ENCODE measurements at places on chromosomes 7 and 10. TPM values are rescaled to one million over a fixed set of nuclear protein-coding genes. Genes with fewer than 3 reads are reported as not detected.

HPSE2 gene
- total RNA-seq: not detected

LRRTM3 gene
- total RNA-seq: not detected

WDR86 gene
- total RNA-seq: not detected

KCP gene
- total RNA-seq: not detected

IFIT2 gene
- total RNA-seq: 43.5 TPM

VIM gene
- 334 TPM for total RNA-seq

- no peak overlapping the region for H3K4me3 ChIP-seq
- no peak overlapping the region for H3K27ac ChIP-seq
- peaks cover 7% of the 10 kb centered on the region for H3K27me3 ChIP-seq
- H3K36me3 ChIP-seq: no peaks in the 10 kb centered on the region
- no peak for DNase-seq
These were observed 1.7 kb downstream of the AKR1C4 start for GRCh38 chr10:5198386-5198785.

DNA sequence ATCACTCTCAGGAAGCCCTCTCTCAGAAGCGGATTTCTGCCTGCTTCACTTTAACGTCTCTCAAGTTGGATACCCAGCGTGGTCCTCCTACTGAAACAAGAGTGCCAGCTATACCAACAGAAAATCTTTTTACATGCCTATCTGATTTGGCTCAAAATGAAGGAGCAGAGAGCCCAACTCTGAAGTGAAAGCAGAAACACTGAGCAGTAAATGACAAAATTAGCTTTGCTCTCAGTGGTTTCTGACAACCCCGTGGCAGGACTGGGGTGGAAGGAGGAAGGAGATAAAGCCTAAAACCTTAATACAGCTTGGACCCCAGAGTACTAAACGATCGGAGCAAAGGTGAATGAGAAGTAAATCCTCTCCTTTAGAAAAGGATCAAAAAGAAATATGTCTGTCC is 25.1 kb upstream of the GPR37 start:
- no peak overlapping the region for H3K27ac ChIP-seq
- no peak for DNase-seq
- no peak overlapping the region for H3K4me3 ChIP-seq
- no peaks in the 10 kb centered on the region for H3K36me3 ChIP-seq
- no peaks in the 10 kb centered on the region for H3K4me1 ChIP-seq

DNA sequence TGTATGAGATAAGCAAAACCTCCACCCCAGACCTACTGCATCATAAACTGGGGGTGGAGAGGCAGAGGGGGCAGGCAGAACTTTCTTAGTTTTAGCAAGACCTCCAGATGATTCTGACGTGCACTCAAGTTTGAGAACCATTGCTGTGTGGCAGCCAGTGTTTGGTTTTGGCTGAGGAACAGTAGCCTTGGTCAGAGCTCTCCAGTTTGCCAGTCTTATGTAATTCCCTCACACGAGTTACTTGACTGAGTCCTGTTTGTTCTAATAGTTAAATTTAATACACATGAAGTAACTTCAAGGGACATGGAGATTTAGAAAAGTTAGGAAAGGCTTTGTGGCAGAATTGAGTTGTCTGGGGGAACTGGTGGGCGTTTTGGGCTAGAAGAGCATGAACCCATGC is 38.5 kb downstream of the GARS1 start:
- H3K27me3 ChIP-seq: no peaks in the 10 kb centered on the region
- H3K27ac ChIP-seq: peak overlapping the region; percentile 29
- no peak overlapping the region for H3K4me3 ChIP-seq
- peaks cover 2% of the 10 kb centered on the region for H3K4me1 ChIP-seq

DNA sequence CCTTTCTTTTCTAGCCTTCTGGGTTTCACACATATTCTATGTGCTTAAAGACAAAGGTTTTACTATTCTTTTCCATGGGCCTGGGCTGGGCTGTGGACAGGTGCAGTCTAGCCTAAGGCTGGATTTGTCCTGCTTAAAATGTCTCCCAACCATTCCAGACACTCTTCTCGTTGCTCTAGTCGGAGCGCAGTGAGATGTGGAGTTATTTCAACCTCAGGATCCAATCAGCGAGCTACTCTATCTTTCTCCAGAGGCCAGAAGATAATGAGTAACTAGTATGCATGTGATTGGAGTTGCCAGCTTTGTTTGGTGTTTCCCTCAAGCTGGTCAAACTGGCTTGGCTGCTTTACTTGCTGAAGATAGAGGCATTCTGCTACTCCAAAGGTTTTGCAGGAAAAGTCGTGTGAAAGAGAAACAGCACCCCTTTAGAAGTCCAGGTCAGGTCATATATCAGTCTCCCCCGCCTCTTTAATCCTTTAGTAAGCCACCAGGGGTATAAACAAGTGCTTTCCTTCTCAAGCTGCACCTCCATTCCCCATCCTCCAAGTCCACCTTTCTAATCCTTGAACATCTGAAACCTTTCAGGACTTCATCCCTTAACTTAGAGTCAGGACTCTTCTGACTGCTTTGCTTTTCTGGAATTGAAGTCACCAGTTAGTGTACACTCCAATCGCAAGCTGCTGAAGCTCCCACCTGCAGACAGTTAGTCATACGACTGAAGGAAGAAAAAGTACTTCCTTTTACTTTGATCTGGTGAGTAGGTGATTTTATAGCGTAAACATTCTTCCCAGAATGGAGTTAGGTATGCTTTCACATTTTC is 78.8 kb downstream of the DNMBP start:
- peaks cover 17% of the 10 kb centered on the region for H3K4me1 ChIP-seq
- H3K27ac ChIP-seq: no peak overlapping the region
- no peak for DNase-seq

GRCh38 chr10:88458209-88458608 is 124.9 kb downstream of the RNLS start:
- no peak overlapping the region for H3K4me3 ChIP-seq
- H3K36me3 ChIP-seq: no peaks in the 10 kb centered on the region
- no peaks in the 10 kb centered on the region for H3K4me1 ChIP-seq

DNA sequence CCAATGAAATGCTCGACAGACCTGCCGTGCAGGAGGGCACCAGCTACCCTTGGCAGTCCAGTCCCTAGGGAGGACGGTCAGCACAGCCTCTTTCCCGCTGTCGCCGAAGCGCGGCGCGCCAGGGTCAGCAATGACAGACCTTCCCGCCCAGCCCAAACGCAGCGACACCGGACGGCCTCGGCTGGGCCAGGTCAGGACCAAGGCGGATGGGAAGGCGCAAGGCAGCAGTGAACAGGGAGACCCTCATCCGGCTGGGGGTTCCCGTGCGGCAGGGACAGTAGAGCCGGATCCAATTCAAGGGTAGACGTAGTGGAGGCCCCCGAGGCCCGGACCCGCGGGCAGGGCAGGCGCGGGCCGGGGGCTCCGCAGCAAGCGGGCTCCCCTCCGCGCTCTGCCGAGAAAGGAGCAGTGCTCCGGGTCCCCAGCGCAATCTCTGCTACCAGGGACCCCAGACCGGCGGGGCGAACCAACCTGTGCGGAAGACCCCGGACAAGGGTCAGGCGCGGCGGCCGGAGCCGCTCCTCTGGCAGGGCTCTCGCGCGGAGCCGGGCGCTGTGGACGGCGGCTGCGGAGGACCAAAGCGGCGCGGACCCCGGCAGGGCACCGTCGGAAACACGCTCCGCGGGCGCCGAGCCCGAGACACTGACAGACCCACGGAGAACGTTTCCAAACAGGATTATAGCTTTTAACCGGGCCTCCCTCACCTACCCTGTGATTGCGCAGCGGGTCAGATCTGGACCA is at the start of gene SEC31B:
SEC31B (minus strand) TSS at position 551 of the 741 bp plus-strand sequence. CDS start 2,909 bp downstream, outside the sequence.
- no peak within 1 kb of the TSS for H3K4me3 ChIP-seq
- DNase-seq: no peak
- peaks cover 30% of the 10 kb centered on the region for H3K36me3 ChIP-seq
- H3K4me1 ChIP-seq: peaks cover 13% of the 10 kb centered on the region
- peak within 1 kb of the TSS; percentile 47 for H3K27ac ChIP-seq

GRCh38 chr10:1301143-1301542 is 245.0 kb downstream of the WDR37 start:
- H3K36me3 ChIP-seq: no peaks in the 10 kb centered on the region
- no peak overlapping the region for H3K4me3 ChIP-seq
- H3K27ac ChIP-seq: no peak overlapping the region
- peaks cover 15% of the 10 kb centered on the region for H3K27me3 ChIP-seq

DNA sequence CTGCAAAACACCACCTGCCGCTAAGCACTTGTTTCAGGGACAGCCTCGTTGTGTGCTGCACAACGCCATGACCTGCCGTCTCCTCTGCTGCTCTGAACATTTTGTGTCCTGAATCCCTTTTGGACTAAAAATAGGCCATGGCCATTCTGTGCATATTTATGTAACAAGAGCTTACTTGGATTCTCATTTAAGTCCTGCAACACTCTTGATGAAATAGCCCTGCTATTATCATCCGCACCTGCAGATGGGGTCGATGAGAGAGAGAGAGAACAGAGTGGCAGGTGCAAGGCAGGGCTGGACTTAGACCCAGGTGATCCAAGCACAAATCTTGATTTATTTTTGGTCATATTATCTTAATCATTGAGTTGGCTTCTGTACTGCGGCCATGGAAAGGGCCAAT is 121.2 kb upstream of the PRKCQ start:
- DNase-seq: peak; percentile 15
- no peak overlapping the region for H3K4me3 ChIP-seq
- no peaks in the 10 kb centered on the region for H3K36me3 ChIP-seq
- H3K4me1 ChIP-seq: no peaks in the 10 kb centered on the region

DNA sequence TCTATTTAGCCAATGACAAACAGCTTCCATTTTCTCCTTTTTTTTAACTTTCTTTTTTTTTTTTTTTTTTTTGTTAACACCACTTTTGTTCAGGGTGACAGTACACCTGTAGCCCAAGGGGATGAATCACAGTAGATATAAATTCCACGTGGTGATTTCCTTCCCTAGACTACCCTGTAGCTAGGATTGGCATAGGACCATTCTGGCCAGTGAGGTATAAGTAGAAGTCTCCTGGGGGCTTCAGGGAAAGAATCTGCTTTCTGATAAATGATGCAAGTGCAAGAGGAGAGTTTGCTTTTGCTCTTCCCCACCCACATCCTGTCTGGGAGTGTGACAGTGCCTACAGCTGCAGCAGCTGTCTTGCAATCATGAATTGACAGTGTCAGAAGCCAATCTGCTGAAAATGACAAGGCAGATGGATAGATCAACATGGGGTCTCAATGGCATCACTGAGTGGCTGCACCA is 63.2 kb upstream of the TOMM7 start:
- H3K4me3 ChIP-seq: peak overlapping the region; percentile 58
- peaks cover 44% of the 10 kb centered on the region for H3K4me1 ChIP-seq
- peak overlapping the region; percentile 95 for H3K27ac ChIP-seq
- no peaks in the 10 kb centered on the region for H3K27me3 ChIP-seq
- DNase-seq: peak; percentile 83

- no peaks in the 10 kb centered on the region for H3K27me3 ChIP-seq
- DNase-seq: no peak
- H3K4me3 ChIP-seq: no peak overlapping the region
- no peak overlapping the region for H3K27ac ChIP-seq
- H3K4me1 ChIP-seq: no peaks in the 10 kb centered on the region
- no peaks in the 10 kb centered on the region for H3K36me3 ChIP-seq
These were observed 339.9 kb downstream of the CCSER2 start for GRCh38 chr10:84668186-84668763.

GRCh38 chr10:97150616-97151015 is 35.1 kb downstream of the SLIT1 start:
- no peak overlapping the region for H3K4me3 ChIP-seq
- H3K4me1 ChIP-seq: no peaks in the 10 kb centered on the region
- no peak overlapping the region for H3K27ac ChIP-seq
- no peak for DNase-seq
- no peaks in the 10 kb centered on the region for H3K36me3 ChIP-seq

DNA sequence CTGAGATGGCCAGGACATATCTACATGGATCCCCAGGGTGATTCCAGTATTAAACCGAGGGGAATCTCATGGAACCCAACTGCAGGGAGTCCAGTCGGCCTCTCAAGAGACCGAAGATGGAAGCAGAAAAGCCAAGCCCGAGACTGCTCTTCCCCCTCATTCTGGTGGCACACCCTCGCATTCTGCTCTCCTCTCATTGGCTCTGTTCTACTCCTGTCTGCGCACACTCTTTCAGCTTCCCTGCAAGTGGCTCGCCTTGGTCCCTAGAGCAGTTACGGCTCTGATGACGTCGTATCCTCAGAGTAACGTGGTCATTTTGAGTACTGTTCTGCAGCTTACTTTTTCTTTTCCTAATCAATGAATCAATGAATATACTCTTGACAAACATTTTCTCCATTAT is 72.6 kb upstream of the RHEB start:
- H3K27ac ChIP-seq: no peak overlapping the region
- H3K27me3 ChIP-seq: no peaks in the 10 kb centered on the region
- peaks cover 10% of the 10 kb centered on the region for H3K36me3 ChIP-seq
- no peak overlapping the region for H3K4me3 ChIP-seq
- H3K4me1 ChIP-seq: peaks cover 2% of the 10 kb centered on the region

- peak overlapping the region; percentile 61 for H3K4me3 ChIP-seq
- no peak for DNase-seq
- H3K4me1 ChIP-seq: peaks cover 67% of the 10 kb centered on the region
- peaks cover 33% of the 10 kb centered on the region for H3K36me3 ChIP-seq
- peak overlapping the region; percentile 99 for H3K27ac ChIP-seq
These were observed 2.6 kb upstream of the GIMAP4 start for GRCh38 chr7:150564566-150564965.

All from activated CD4-positive, alpha-beta T cell treated with anti-CD3 and anti-CD28 coated beads for 36 hours (primary cell).